ENCODE measurements at places on chromosomes 7 and 10.

DNA sequence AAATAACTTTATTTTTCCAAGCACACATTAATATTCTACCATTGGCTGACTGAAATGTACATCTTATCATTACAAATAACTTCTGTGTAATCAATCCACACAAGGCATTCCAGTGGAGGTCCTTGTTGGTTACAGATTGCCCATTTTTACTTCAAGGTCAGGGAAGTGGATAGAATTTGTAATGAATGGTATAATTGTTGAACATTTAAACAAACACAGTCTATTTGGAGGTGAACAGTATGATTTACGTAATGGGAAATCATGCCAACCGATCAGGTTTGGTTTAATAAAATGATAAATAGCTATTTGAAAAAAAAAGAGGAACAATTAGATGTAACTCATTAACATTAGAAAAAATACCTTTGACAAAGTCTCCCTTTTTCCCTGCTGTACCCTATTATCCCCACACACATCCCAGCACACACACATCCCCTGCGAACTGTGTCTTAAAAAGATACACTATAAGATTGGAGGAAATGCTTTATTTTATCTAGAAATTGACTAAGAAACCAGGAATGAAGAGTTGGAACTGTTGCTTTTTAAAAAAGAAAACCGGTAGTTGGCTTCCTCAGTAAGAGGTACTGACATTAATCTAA is 19.0 kb upstream of the ASZ1 start:
- no peak for DNase-seq

- no peak for DNase-seq
These were observed 105.0 kb upstream of the LANCL2 start for GRCh38 chr7:55260171-55260570.

GRCh38 chr7:23175938-23176337 is 5.9 kb upstream of the NUP42 start:
- DNase-seq: no peak

DNA sequence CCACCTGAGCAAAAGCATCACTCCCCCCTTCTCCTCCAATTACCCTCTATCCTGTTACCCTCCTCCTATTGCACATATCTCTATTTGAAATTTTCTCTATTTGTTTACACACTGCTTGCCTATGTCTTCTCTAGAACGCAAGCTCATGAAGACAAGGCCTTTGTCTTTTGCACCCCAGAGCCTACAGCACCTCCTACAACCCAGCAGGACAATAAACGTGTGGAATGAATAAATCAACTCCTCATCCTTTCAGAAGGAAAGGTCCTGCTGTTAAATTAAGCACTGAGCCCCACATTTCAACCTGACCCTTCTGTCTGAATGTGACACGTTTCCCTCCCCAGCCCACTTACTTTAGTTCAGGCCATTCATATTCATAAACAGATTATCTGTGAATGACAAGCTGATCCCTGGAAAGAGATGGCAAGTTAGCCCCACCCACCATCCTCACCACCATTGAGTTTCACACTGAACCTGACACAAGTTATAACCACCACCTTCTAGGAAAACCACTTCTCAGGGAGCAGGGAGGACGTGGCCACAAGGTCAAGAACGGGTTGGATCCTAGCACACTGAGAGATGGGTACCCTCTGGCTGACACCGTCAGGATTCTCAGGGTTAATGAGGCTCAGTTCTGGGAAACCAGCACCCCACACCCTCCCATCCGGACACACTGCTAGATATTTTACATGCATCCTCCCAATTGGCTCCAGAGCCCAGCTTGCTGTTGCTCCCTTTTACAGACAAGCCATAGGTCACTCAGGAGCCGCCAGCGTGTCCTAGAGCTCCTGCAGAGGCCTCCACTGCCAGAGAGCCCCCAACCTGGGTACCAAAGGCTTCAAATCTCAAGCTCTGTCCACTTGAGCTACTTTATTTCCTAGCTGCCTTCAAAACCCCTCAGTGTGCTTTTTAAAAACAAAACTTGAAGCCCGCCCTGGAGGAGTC is 934 bp downstream of the PRTFDC1 start:
- DNase-seq: no peak

DNA sequence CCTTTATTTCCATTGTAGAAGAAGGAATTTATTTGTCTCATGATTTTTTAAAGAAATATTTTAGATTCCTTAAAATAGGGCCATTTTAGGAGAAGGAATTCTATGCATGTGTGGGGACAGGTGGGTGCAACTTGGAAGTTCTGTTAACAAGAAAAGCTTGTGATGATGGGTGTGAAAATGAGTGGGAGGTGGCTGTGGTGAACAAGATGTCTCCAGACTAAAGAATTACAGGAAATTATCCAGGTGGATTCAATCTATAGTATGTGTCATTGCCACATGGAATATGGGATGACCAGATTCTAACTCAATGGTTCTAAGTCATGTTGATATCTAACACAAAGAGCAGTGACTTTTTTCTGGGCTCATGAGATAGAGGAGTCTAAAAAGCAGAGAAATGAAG is 229.6 kb upstream of the IGFBP3 start:
- no peak for DNase-seq

GRCh38 chr7:32659853-32660252 is 164.6 kb downstream of the AVL9 start:
- no peak for DNase-seq

- DNase-seq: no peak
These were observed 212.1 kb downstream of the VTI1A start for GRCh38 chr10:112658900-112659638.

All from activated gamma-delta T cell (primary cell).